Mononuclear cell (primary cell): ENCODE measurements at places on chromosomes 4 and X. TPM values are rescaled to one million over a fixed set of nuclear protein-coding genes. Genes with fewer than 3 reads are reported as not detected.

The CT47A7 gene
- total RNA-seq, result not detected

The CENPU gene
- total RNA-seq, result 4.6 TPM

The DMD gene
- total RNA-seq, result 2.4 TPM

The MAGEC2 gene
- not detected for total RNA-seq

The PSAPL1 gene
- total RNA-seq, result not detected
